Osteoblast (primary cell): ENCODE measurements at places on chromosomes 4 and X.
A peak's percentile ranks its signal among the peaks of the same experiment; 100 is the strongest.

GRCh38 chrX:40420899-40421729, 159.7 kb upstream of the ATP6AP2 start:
- DNase-seq = no peak

DNA sequence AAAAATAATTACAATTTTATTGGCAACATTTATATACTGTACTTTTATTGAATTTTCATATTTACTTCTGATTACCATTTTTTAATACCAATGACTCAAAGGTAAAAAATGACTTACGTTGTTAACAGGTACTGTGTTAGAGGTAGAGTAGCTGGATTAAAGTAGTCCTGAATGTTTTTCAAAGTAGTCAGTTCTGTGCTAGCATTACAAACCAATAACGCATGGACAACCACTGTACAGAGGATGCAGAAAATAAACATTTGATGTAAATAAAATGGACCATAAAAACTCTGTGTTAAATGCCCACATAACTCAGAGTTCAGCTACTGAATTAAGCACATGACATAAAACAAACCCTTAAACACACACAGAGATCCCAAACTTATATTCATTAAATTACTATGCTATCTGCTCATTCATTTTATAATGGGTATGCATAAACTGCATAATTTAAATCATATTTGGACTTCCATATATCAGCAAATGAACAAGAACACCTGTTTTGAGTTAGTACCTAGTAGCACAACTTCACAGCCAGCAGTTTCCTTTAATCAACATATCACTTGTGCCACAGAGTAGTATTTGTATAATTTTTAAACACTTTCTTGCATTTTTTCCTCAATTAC, 46.4 kb upstream of the NEUROG2 start:
- no peak for DNase-seq

- no peak for DNase-seq
Observed at GRCh38 chr4:48187813-48188212, 53.8 kb upstream of the TXK start.

- DNase-seq = peak; percentile 43
Observed at GRCh38 chr4:8171984-8172924, 13.6 kb upstream of the ABLIM2 start.

DNA sequence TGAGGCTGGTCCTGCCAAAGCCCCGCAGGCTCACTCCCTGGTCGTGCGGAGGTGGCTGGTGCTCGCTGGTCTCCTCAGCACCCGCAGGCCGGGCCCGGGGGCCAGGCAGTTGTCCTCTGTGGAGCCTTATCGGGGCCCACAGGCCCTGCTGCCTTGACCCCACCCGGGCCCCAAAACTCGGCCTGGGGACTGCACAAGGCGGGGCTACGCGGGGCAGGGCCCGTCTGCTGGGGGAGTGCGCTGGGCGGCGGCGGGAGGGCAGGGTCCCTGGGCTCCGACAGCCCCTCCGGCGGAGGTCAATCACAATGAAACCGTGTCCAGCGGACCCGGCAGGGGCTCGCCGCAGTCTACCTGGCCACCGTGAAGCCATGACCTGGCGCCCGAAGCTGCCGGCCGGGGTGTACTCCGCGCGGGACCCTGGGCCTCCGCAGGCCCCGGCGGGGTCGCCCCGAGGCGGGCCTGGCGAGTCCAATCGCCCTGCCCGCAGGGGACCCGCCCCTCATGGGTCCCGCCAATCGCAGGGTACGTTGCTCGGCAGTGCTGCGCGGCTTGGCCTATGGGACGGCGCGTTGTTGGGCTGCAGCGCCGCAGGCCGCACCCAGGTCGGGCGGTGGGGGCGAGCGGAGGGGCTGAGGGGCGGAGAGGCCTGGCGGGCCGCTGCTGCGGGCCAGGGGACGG, at the start of gene ADD1:
TSS of gene ADD1 (plus strand) at position 582 of the 678 bp plus-strand sequence. CDS start 32,072 bp downstream, outside the sequence.
- peak; percentile 100 for DNase-seq

GRCh38 chrX:65999029-65999562, 40.8 kb downstream of the VSIG4 start:
- DNase-seq = no peak

DNA sequence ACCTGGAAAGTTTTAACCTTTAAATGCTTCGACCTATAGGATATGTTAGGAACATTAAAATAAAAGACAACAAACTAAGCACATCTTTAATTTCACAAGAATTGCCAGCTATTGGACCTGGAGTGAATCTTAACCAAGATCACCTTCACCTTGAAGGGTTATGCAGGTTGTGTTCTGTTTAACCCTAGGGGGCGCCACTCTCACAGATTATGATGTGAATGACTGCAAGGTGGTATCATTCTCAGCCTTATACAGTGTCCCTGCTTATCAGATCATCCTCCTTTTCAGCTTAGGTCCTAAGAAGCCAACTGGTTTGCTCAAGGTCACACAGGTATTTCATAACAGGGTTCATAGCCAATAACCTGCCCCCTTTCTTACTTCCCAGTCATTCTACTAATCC, 23.5 kb downstream of the INTS6L start:
- DNase-seq = no peak

DNA sequence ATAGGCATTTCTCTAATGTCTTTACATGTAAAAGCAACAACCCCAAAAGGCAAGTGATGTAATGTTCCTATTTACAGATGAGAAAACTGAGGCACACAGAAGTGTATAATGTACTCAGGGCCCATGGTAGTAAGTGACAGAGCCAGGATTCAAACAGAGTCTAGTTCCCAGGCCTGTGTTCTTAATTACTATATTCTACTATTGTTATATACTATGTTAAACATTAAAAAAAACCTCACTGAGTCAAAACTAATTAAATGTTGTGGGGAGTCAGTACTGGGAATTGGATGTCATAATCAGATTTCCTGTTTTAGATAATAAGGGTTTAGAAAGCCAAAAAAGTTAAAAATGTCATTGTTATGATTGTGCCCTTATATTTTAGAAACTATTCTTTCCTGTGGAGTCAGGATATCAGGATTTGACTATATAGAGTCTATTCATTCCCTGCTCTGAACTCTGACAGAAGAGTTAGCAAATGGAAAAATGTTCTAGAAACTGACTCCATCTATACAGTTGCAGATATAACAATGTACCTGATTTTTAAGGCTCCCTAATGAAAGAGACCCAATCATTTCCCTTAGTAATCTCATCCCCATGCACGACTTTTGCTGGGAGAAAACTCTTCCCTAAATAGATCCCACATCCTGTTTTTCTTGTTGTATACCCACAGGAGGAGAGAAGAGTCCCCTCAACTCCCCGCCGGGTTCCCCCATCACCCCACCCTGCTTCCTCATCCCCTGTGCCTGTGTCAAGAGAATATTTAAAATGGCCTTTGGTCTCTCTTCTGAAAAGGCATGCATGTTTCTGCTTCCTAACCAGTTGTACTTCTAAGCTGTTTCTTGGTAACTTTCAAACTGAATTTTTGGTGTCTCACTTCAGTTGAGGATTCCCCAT, 69.7 kb downstream of the REELD1 start:
- no peak for DNase-seq

GRCh38 chrX:9591496-9591895, 126.6 kb downstream of the TBL1X start:
- DNase-seq = no peak
